ENCODE measurements at places on chromosomes 1 and 21.
A peak's percentile ranks its signal among the peaks of the same experiment; 100 is the strongest.

- DNase-seq: no peak
Observed at GRCh38 chr1:19432943-19433718, 52.2 kb downstream of the CAPZB start.

- DNase-seq: no peak
Observed at GRCh38 chr1:4933232-4933631, 278.8 kb downstream of the AJAP1 start.

DNA sequence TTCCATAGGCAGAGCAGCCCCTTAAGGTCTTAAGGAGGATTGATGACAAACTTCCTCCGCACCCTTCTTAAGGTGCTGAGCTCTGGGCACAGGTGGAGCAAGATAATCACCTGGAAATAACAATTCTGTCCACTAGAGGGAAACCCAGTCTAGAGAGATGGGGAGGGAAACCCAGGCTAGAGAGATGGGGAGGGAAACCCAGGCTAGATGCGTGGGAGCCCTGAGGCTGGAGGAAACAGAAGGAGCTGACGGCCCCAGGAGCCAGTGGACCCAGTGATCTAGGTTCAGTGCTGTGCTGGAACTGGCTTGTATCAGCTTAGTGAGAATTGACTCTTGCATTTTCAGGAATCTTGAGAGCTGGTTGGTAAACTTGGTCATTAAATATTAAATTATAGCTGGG is 17.8 kb upstream of the MYCL start:
- peak; percentile 58 for DNase-seq

GRCh38 chr1:168673974-168674683 is 54.9 kb downstream of the DPT start:
- DNase-seq: no peak

DNA sequence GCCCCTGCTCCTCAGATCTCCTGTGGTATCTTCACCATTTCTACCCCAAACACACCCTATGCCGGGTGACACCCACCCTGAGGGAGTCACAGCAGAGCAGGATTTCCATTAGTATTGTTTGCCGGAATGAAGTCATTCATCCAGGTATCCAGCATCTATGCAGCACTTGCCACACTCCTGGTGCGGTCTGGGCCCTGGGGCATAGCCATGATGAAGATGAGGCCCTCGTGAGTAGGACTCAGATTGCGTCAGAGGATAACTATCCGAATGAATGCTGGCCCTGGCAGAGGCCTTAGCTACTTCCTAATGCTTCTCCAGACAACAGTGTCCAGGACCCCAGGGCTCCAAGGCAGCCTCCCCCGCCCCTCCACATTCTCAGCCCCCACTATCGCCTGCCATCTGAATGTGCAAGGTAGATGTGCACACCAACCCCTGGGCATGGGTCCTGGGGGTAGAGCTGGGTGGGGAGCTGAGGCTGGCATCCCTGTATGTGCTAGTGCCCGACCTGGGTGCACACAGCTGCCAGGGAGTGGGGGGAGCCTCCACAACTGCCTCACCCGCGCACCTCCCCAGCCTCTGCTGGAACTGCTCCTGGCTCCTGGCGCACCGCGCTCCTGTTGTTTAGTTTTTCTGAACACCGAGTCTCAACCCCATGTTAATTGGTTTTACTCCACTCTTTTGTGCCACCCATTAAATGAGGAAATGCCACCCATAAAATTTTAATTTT is 25.5 kb upstream of the ZC3H12A start:
- peak; percentile 26 for DNase-seq

- DNase-seq: no peak
Observed at GRCh38 chr1:160429702-160430535, 29.6 kb downstream of the VANGL2 start.

Data from prostate gland (tissue), 2 donors.